ENCODE measurements at places on chromosomes 3 and 15.

DNA sequence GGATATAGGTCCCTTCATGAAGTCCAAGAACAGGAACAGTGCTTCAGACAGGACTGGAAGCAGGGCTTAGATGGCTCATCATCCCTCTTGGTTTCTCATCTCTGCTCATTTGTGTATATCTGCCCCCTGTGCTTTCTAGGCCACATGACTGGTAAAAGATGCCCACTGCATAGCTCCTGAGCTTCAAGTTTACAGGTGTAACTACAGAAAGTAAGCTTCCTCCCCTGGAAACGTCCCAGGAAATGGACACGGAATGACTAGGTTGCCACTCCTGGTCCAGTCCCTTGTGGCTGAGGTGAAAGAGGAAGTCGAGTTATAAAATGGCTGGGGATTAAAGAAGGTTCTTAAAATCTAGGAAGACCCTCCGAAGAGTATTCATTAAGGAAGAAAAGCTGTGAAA, 32.5 kb downstream of the MYO5A start:
- DNase-seq = no peak

DNA sequence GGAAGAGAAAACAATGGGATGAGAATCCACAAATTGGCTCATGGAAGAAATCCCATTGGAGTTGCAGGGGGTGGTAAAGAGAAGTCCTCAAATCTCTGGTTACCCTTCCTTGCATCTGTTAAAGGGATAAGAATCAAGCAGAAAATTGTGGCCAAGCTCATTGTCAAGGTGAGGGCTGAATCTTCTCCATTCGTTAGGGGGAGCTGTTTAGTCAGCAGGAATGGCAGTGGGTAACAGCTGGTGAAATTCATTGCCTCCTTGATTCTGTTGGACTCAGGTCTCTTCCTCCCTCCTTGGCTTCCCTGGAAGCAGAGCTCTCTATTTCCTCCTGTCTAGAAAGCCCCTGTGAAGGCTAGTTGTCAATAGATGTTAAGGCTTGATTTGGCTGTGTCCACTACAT, 343.1 kb upstream of the SEMA6D start:
- DNase-seq = no peak

GRCh38 chr3:48656061-48656840, 6.4 kb downstream of the CELSR3 start:
- DNase-seq = peak; percentile 85

DNA sequence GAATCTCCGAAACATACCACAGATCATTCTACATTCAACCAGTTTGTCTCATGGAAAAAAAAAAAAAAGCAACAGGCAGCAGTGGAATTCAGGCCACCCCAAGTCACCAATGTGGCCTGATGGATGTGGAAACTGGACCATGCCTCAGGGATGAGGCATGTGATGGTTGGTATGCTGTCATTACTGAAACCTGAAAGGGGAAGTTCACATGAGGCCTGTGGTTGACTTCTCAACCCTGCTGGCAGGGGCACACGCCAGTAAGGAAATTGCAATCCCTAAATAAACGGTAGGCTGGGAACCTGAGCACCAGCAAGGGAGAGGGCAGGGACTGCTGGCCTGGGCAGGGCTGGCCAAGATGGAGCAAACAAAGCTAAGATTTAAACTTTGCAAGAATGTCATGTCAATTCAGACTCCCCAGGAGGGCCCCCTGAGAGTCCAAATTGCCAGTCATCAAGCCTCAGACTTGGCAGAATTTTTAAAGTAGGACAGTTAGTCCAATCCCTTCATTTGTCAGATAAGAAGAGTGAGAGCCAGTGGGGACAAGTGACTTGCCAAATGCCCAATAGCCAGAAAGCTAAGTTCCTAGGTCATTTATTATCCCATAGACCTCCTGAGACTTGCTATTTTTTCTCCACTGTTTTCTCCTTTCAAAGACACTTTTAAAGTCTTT, 310.4 kb downstream of the ERC2 start:
- no peak for DNase-seq

- DNase-seq = no peak
Measured at GRCh38 chr3:101665851-101666250, 11.1 kb downstream of the ZBTB11 start.

- DNase-seq = no peak
Measured at GRCh38 chr3:148329481-148330235, 368.0 kb upstream of the AGTR1 start.

GRCh38 chr3:172024679-172025078, 14.7 kb upstream of the FNDC3B start:
- no peak for DNase-seq

DNA sequence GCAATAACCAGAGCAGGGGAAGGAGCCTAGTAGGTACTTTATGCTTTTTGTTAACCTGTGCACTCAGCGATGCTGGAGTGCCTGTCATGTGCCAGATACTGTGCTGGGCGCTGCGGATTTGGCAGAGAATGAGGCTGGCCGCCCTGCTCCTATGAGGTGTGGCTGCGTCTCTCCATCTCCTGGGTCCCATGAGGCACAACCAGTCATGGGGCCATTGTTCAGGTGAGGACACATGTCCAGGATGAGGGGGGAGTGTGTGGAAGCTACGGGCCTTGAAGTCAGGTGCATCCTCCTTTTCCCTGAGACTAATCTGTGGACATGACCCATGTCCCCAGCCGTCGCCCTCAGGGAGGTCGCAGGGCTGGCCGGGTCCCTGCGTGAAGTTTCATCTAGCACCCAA, 963 bp upstream of the TXNRD3 start:
- no peak for DNase-seq

- DNase-seq = no peak
Measured at GRCh38 chr15:27670486-27671209, 428.5 kb downstream of the OCA2 start.

DNA sequence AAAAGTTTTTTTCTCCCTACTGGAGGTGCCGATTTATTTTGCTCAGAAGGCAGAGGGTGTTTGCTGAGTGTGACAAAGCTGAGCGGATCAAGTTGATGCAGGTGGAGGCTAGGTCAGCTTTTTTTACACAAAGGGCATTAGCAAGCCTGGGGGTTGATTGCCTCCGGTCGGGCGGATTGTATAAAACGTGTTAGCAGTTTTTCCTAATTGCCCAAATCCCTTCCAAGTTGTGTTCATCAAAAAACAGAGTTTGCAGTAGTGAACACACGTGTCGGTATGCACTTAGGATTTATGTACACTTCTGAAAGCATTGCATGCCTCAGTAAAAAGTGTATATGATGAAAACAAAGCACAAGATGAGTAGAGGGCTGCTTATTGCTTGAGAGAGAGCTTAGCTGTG, 2.6 kb downstream of the GPR160 start:
- DNase-seq = no peak

GRCh38 chr15:66832664-66833063, 130.6 kb downstream of the SMAD6 start:
- DNase-seq = no peak

- no peak for DNase-seq
Measured at GRCh38 chr3:158458464-158458863, 112.5 kb upstream of the MLF1 start.

GRCh38 chr3:46944191-46944590, 32.4 kb downstream of the CCDC12 start:
- no peak for DNase-seq

DNA sequence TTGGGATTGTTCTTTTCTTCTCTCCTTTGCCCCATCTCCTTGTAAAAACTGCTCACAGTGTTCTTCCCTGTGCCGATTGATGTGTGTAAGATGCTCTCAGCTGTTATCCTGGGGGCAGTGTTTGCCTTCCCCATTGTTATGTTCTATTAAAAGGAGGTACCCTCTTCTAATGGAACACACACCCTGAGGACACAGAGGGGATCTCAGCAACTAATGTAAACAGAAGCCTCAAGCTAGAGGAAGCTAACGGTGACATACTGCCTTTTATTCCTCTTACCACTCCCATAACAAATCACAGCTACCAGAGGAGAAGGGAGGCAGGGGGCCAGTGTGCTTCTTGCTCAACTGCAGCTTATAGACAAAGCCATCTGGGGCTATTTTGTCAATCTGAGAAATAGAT, 2.2 kb downstream of the TAGLN3 start:
- DNase-seq = no peak

DNA sequence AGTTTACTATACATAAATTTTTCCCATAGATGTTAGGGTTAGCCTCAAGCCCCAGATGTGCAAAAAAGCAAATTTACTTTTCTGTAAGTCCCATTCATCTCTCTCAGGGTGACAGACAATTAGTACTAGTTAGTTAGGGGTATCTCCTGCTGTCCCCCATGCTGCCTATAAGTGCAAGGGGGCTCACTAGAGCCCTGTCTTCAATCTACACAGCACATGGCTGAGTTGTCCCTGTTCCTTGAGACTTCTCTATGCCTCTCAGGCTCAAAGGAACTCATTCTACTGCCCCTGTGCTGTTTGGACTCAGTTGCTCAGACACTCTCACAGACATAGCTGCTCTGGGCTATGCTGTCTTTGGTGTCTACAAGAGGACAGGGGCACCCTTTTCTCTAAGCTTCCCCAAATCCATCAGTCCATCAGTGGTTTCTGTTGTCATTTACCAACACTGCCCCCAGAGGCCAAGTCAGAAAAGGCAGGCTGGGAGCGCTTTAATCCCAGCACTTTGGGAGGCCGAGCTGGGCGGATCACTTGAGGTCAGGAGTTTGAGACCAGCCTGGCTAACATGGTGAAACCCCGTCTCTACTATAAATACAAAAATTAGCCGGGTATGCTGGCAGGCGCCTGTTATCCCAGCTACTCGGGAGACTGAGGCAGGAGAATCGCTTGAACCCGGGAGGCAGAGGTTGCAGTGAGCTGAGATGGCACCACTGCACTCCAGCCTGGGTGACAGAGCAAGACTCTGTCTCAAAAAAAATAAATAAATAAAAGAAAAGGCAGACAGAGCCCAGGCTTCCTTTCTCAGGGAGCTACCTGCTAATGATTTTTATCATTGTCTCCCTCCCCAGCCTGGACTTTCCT, 31.4 kb upstream of the PRTG start:
- DNase-seq = peak; percentile 42

DNA sequence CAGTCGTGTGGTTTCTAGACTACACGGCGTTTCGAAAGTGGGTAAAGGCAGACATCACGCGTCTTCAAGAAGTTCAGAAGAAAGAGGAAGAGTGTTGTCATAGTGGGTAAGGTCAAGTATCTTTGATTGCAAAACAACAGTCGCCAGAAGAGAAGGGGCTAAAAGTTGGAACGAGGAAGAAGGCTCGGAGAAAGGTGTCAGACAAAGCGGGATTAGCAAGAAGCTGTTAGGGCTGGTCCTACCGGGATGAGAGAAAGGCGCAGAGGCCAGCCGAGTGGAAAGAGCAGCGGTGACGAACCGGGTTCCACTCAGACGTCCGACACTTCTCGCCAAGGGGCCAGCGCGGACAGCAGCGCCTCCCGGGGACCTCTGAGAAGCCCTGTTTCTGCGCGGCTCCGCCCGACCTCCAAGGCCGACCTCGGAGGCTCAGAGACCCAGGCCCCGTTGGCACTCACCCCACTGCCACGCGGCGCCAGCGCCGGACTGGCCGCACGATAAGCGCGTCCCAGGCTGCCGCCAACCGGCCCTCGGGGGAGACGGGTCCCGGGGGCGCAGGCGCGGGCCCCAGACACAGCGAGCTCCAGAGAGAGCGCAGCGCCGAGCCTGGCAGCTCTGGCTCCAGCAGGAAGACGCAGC, 436 bp downstream of the ADPGK start:
- no peak for DNase-seq

GRCh38 chr15:72754096-72754495, 29.5 kb downstream of the ADPGK start:
- no peak for DNase-seq

- no peak for DNase-seq
Measured at GRCh38 chr3:26505399-26505798, 117.2 kb upstream of the LRRC3B start.

DNA sequence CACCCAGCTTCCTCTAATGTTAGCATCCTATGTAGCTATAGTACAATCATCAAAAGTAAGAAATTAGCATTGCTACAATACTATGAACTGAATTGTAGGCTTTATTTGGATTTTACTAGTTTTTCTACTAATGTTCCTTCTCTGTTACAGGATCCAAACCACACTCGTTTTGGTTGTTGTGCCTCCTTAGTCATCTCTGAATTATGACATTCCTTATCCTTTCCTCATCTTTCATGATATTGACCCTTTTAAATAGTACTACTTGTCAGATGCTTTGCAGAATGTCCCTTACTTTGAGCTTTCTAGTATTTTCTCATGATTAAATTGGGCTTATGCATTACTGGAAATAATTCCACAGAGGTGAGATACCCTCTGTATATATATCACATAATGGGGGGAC, 265.4 kb downstream of the VPS13C start:
- no peak for DNase-seq

DNA sequence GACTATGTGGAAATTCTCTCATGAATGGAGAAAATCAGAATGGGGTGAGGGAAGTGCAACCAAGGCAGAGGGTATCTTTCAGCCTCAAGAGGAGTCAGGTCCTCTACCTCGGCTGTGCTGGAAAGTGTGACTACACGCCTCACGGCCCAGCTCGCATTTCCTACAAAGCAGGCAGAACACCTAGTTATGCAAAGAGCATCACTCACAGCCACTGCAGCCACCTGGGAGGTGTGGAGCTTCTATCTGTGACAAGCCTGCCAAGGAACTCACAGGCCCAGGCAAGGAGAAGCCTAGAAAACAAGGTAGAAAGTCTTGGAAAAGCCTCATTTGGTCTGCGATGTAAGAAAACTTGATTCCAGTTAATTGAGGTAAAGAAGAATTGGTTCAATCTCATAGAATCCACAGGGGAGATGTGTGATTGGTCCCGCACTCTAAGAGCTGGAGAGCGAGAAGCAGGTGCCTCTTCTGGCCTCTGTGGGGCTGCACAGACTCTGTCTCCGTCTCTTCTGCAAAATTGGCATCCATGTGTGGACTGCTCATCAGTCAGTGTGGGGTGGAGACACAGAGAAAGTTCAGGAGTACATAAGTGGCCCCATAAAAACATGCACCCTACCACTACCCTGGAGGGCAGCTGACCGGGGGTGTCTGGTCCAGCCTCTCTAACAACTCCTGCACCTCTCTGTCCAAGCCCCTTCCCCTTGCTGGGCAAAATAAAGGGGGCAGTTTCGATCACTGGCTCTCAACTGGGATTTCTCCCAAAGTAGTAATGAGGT, 76.8 kb downstream of the TAMM41 start:
- no peak for DNase-seq

DNA sequence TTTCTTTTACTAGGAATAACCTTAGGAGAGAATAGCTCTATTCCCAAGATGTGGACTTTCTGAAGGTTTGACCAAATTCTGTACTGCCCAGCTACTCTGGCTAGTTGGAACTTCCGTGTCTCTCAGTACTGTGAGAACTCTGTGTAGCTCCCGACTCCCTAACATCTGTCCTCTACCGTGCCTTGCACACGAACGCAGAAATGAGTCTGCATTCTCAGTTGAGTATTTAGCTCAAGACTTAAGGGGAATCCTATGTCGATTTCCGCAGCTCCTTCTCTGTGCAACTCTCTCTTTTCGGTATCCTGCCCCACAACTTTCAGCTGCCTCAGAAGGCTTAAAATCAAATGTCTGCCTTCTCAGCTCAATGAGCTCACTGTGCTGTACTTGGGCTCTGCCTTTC, 86.7 kb upstream of the EPHB3 start:
- no peak for DNase-seq
